ENCODE measurements at places on chromosomes 3 and 15.

GRCh38 chr3:194768586-194768985, 82.9 kb downstream of the FAM43A start:
- DNase-seq, result no peak

- no peak for DNase-seq
These were observed at the start of gene SOX14 for GRCh38 chr3:137764001-137764433. TSS of gene SOX14 (plus strand) at chr3:137764315. CDS start at chr3:137764785, 470 bp downstream.

- DNase-seq, result no peak
These were observed 22.5 kb downstream of the ALS2CL start for GRCh38 chr3:46670891-46671427.

DNA sequence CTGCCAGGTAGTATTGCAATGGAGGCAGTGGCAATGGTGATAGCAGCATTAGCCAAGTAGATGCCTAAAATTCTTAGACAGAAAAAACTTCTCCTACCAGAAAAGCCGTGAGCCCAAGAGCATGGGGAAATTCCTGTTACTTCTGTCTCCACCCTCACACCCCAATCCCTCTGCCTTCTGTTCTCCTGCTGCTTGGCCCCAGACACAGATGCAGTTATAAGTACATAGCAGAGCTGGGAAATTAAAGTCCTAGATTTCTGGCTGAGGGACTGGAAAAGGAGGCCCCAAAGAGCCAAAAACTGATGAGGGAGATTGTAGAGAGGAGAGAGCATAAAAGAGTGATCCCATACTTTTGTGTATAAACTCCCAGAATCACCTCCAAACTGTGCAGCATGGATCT, 166.9 kb downstream of the SMAD6 start:
- DNase-seq, result no peak

GRCh38 chr3:151467069-151467468, 6.2 kb upstream of the IGSF10 start:
- DNase-seq, result no peak

- DNase-seq, result no peak
These were observed 41.4 kb upstream of the EIF1B start for GRCh38 chr3:40267937-40268724.

All from stimulated activated CD8-positive, alpha-beta memory T cell treated with anti-CD3 and anti-CD28 coated beads, Interleukin-2, amount 100 ng/mL, for 48 hours (primary cell).